Activated CD4-positive, alpha-beta T cell treated with anti-CD3 and anti-CD28 coated beads for 36 hours (primary cell): ENCODE measurements at places on chromosomes 4 and X. TPM values are rescaled to one million over a fixed set of nuclear protein-coding genes. Genes with fewer than 3 reads are reported as not detected.

KCNE5 gene
- total RNA-seq, result 0.21 TPM

HOPX gene
- total RNA-seq, result 83.9 TPM

NMU gene
- total RNA-seq, result 0.30 TPM

ANKRD50 gene
- 0.42 TPM for total RNA-seq
